Stimulated activated CD8-positive, alpha-beta memory T cell treated with anti-CD3 and anti-CD28 coated beads, Interleukin-7, amount 100 ng/mL, for 1 hour (primary cell): ENCODE measurements at places on chromosomes 4 and X.

DNA sequence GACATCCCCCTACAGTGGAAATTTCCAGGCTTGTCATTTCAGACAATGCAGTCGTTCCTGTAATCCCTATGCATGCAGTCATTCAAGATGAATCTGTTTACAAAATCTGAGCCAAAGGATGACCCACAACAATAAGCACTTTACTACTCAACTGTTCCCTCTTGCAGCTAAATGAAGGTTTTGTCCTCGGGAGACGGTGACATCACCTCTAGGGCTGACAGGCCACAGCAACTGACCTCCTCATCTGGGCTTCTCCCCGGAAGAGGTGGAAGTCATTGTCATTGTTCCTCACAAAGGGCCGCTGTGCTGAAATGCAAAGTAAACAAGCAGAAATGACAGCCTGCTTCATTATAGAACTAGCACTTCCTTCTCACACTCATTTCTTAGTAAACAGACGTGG is 29.2 kb downstream of the CLRN2 start:
- no peak for DNase-seq

GRCh38 chr4:140168474-140168873 is 14.5 kb upstream of the MAML3 start:
- DNase-seq: no peak

GRCh38 chrX:118974088-118974907 is at the start of gene LONRF3:
Gene LONRF3 (plus strand): TSS chrX:118974618. CDS start chrX:118974781, 163 bp downstream.
- DNase-seq: peak; percentile 39

DNA sequence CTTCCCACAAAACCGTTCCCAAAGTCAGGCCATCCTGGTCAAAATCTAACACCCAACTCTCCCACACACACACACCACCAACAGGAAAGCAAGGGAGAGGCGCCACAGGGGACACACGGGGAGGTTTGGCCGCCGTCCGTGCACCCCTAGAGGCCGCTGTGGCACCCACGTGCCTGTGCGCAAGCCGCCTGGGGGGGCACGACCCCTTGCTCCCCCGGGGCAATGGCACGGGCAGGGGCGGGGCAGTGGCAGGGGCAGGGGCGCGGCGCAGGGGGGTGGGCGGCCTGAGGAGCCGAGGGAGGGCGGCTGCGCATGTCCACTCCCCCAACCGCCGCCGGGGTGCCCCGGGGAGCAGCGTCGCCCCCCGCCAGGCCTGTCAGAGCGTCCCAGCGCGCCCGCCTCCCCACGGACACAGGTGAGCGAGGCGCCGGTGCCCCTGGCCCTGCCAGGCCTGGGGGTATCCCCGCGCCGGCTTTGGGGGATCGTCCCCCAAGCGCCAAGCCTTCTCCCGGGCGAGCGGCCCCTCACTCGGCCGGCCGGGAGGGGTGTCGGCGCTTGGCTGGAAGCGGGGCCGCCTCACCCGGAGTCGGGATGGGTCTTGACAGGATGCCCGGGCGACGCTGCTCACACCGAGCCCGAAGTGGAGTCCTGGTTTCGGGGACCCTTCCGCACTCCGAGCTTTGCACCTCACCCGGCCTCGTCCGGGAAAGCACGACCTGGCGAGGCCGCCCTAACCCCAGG is at the start of gene ERAS:
TSS of gene ERAS (plus strand) at position 379 of the 741 bp plus-strand sequence. CDS start 2,611 bp downstream, outside the sequence.
- DNase-seq: no peak

DNA sequence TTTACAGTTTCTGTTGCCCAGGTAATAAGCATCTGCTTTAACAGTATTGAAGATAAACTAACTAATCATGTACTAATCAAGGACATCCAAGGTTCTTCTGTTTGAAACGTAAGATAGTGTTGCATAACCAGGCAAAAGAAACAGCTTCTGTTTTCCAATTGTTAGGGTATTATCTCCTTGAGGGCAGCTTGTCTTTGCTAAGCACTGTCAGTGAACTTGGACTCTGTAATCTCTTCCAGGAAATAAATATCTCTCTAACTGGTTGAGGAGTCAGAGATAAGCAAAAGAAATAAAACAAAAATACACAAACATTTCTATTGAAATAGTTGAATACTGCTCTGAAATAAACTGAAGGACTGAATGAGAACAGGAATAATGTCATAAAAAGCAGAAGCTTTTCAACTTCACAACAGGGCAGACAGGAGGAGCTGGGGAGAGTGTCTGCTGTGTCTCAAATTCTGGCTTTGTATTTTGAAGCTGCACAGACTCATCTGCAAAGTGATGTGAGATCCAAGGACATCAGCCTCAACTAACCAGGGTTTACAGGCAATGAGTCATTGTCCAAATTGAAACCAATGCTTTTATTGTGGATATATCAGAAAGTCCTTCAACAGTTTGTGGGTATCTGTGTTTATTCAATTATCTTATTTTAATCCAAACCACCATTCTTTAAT is 1253.0 kb upstream of the PCDH7 start:
- no peak for DNase-seq

- DNase-seq: no peak
These were observed 32.2 kb upstream of the SLIT2 start for GRCh38 chr4:20219521-20219920.

GRCh38 chrX:11287505-11287904 is 5.7 kb upstream of the AMELX start:
- DNase-seq: no peak

DNA sequence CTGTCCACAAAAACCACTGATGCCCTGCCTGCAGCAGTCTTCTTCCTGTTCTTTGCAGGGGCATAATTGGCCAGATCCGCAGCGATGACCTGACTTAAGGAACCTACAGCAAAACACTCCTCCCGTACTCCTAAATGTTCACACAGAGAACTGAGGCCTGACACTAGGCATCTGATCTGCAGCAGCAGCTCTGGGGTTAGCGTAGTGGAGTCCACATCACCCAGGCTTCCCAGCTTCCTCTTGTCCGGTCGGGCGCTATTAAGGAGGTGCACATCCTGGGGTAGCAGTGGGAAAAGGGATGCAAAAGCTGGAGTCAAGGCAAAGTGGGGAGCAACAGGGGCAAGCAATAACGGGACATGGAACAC is 758 bp downstream of the SCFD2 start:
- DNase-seq: no peak

- no peak for DNase-seq
These were observed 2.1 kb upstream of the RHOH start for GRCh38 chr4:40194602-40195161.

DNA sequence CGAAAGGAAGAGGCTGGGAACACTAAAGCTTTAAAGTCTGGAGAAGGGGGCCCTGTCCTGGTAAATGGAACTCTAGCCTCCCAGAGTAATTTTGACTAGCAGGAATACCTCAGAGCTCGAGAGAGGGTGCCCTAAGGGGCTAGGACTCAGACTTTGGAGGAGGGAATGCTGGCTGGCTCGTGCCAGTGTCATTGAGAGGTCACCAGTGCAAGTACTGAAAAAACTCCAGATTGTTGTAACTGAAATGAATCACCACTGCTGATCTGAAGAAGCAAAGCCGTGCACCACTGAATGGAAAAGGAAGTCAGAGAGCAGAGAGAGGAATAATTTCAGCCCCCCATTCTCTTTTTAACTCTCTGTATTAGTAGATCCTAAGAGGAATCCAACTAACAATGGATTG is 690.2 kb downstream of the FAT4 start:
- no peak for DNase-seq

DNA sequence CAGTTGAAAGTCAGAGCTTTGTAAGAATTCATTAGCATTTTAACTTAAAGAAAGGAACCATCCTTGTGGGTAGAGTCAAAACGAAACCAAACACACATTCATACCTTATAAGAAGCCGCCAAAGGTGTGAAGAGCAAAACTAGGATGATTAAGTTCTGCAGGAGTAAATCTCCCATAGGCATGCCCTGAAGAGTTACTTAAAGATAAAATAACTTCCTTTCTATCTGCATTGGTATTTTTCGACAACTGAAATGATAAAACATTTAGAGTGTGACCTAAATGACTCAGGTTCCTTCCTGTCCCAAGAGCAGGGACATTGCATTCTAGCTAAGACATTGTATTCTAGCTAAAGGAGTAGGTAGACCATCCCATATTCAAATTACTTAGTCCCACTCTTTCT is 75.3 kb downstream of the BCOR start:
- no peak for DNase-seq

- peak; percentile 1 for DNase-seq
These were observed 69.7 kb downstream of the KLHL8 start for GRCh38 chr4:87150498-87151261.

DNA sequence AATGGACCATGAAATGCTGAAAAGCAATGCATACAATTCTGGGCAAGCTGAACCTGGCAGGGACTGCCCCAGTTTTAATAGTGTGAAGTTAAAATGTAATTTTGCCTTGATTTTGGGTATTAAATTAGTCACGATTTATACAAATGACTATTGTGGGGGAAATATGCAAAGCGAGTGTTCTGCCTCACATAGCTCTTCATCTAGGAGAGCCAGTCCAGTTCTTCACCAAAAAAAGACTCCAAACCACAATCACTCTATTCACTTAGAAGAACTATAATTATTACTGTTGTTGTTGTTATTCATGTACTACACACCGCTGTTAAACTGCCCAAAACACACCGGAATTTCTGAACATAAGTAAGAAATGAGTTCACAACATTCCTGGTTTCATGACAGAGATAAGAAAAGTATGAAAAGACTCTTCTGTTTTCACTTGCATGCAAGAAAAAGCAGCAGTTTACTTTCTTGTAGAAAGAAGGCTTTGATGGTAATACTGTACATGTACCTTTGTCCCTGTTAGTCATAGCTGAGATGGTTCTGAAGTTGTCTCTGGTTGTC is 101.9 kb downstream of the QRFPR start:
- DNase-seq: no peak

- DNase-seq: no peak
These were observed 592.9 kb downstream of the BCOR start for GRCh38 chrX:39504850-39505259.

- DNase-seq: no peak
These were observed 141.6 kb downstream of the PCDH18 start for GRCh38 chr4:137390707-137391106.

GRCh38 chrX:50877310-50877709 is 33.2 kb upstream of the BMP15 start:
- DNase-seq: no peak

DNA sequence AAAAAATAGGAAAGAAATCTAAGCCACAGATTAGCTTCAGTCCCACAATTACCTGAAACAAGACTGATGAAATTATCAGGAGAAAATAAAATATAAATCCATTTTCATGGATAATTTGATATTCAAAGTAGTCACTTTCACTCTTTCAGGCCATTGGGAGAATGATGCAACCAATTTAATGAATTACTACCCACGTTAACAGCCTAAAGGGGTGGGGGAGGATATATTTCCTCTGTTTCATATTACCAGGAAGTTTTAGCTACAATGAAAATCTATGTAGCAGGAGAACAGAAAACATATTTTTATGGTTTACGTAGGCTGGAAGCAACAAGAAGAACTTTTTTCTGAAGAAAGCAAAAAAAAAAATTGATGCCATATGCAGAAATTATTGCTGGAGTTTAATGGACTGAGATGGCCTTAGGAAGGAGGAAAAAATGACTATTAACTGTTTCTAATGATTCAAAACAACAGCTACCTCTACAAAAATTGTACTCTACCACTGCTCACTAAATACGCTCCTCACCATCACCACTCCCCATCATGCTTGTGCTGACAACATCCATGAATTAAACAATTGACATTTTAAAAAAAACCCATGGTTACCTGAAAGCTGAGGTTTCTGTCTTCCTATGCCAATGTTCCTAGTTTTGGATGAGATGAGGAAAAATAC is 100.9 kb downstream of the CXXC4 start:
- no peak for DNase-seq

DNA sequence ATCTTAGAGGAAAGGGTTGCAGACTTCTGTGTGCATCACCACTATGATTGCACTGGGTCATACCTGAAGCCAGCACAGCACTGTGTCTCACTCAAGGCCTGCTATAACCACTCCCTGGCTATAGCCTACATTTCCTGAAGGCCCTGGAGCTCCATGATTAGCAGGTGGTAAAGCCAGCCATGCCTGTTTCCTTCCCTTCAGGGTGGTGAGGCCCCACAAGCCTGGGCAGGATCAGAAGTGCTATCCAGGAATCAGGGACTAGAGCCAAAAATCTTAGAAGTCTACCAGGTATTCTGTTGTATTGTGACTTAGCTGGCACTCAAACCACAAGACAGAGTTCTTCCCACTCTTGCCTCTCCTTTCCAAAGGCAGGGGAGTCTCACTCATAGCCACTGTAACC is 734.6 kb downstream of the GLUD2 start:
- no peak for DNase-seq

- DNase-seq: no peak
These were observed 490.2 kb upstream of the BOD1L1 start for GRCh38 chr4:14117575-14118238.

GRCh38 chr4:175536852-175537453 is 275.1 kb downstream of the GPM6A start:
- no peak for DNase-seq

- DNase-seq: no peak
These were observed 103.9 kb upstream of the MAOA start for GRCh38 chrX:43552156-43552555.

DNA sequence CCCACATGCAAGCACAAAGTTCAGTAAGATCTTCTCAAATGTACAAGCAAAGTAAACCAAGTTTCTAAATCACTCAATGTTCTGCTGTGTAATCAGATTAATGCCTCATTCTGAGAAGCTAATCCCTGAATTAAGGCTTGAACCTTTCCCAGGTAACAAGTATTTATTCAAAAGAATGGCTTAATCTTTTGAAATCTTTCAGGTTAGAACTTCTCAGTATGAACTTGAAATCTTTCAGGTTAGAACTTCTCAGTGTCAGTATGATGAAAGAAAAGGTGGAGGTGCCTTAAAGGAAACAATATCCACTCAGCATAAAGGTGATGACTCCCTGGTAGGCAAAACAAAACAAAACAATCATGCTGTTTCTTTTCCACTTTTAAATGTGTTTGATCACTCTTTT is 29.0 kb downstream of the TMPRSS11B start:
- no peak for DNase-seq

DNA sequence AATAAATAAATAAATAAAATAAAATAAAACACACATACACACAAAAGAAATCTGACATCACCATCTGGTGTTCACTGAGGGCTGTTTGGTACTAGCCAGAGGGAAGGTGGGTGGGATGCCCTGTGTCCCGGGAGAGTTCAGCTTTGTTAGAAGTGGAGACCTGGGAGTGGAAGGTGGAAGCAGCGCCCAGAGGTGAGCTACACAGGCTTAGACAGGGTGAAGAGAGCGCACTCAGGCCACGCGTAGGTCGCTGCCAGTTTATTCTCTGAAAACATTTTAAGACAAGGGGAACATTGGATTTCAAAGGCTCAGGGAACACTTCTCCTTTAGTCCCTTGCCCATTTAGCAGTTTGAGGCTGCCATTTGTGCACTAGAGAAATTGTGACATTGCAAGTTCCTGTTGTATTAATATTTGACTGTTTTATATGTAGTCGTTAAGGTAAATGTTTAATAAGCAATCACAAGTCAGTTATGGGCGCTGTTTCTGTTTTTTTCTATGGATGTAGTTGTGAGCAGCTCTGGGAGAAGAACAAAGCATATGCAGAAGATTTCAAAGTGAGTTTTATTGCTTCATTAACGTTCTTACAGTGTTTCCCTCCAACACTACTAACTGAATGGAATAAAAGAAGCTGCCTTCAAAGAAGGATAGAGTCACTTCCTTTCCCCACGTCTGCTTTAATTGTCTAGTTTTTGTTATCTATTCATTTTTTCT is 405.5 kb upstream of the NR3C2 start:
- no peak for DNase-seq
